Esophagus squamous epithelium (tissue), 5 donors: ENCODE measurements at places on chromosomes 4 and X.

DNA sequence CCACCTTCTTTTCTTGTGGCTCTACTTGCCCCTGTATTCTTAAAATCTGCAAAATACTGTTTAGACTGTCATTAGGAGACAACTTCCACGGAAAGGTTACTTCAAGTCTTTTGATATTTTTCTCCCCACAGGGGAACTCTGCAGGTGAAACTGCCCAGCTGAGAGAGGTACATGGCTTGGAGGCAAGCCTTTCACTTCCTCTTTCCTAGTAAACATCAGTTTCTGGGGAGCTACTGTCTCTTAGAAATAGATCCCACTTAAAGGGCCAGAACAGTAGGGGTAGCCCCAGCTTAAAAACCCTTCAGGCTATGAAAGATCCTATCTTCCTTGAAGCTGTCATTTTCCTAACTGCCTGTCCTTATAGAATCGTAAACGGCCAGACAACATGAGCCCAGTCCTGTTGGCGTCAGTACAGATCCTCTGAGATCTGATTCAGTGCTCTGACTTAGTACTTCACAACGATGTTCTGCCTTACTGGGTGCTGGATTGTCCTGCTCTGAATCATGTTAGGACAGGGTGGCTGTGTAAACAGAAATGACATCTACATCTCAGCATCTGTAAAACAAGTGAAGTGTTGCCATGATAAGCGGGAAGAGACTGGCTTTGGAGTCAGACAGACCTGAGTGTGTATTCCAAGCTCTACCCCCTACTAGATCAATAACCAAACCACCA is 102.1 kb downstream of the ITIH6 start:
- no peak for DNase-seq

DNA sequence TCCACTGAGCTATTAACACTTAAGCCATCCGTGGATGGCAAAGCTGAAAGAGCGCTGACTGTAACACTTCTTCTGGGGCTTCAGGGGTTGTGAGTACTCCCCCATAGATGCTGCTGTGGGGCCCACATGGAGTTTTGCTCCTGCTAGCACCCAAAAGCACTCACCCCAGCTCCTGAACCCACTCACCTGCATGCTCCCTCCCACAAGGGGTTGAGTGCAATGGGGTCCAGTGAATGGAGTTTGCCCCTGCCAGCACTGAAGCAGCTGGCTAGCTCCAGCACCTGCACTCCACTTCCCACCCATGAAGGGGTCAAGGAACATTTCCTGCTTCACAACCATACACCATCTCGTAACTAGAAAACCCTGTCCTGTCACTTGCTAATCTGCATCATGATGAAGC is 78.9 kb downstream of the IL21 start:
- no peak for DNase-seq

GRCh38 chr4:98283219-98284189 is 22.3 kb downstream of the RAP1GDS1 start:
- DNase-seq: no peak

DNA sequence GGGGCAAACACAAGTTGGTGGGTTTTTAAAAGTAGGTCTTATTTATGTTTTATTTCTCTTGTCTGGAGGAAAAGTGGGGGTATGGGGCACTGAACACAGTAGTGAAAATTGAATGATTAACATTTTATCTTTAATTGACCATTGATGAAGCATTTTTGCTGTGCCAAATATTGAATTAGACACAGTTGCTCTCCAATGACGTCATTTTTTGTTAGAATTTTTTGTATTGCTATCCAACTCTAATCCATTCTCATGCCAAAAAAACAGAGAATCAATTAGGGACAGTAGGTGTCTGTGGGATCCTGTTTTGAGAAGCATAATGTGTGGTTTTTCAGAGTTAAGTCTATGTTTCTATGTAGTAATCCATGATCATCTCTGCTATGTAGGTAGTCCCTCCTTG is 1032.8 kb downstream of the STPG2 start:
- DNase-seq: no peak

DNA sequence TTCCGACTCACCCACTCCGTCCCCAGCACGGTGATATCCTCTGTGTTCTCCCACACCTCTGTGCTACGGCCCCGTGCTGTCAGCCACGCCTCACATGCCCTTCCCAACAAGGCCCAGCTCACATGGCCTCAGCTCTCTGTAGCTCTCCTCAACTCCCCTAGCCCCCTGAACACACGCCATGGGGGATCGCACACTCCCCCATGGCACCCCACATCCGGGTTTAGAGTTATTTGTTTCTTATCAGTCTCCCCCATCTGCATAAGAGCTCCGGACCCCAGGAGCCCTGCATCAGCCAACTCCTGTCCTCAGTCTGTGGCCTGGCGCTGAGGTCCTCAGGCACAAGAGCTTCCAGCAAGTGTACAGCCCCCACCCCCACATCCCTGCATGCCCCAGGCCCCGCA is 7.0 kb downstream of the C4orf50 start:
- DNase-seq: no peak

- no peak for DNase-seq
Observed at GRCh38 chrX:23603501-23603900, 63.8 kb upstream of the PRDX4 start.

DNA sequence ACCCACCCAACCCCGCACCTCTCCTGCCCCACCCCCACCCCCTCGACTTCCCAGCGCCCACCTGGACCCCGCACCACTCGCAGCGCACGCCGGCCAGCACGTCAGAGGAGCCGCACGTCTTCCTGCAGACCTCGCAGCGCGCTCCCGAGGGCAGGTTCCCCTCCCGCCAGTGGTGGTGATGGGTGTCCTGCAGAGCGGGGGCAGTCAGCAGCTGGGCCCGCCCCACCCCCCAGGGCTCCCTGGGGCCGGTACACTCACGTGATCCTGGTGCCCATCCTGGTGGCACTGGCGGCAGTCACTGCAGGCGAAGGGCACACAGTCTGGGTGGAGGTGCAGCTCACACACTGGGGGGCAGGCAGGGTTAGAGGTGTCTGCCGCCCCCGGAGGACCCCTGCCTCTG is 5.1 kb downstream of the DGKQ start:
- no peak for DNase-seq

GRCh38 chr4:156138781-156139280 is 185.2 kb upstream of the CTSO start:
- DNase-seq: no peak

DNA sequence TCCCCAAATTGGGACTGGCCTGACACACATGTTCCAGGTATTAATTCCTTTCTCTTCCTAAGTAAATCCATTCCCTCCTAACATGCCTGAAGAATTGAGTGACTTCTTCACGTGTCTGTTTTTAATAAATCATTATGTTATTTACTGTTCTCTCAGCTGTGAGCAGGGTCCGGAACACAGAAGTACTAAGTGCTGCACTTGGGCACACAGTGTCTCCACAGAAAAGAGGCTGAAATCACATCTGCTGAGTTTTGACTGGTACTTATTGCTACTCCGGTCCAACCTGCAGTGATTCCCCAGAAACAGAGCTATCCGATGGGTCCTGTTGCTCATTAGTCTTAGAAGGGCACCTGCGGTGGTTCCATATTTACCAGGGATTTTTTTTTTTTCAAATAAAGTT is 202.6 kb downstream of the RBM46 start:
- DNase-seq: no peak

DNA sequence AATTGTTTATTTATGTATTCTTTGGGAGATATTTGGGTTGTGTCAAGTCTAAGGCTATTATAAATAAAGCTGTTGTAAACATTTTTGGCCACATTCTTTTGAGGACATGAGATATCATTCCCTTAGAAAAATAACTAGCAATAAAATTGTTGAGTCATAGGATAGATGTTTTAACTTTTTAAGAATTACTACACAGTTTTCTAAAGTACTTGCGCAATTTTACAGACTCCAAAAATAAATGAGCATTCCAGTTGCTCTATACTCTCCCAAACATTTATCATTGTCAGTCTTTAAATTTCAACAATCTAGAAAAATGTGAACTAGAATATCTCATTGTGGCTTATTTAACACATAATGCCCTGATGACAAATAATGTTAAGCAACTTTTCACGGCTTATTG is 189.1 kb upstream of the ADGRL3 start:
- no peak for DNase-seq

DNA sequence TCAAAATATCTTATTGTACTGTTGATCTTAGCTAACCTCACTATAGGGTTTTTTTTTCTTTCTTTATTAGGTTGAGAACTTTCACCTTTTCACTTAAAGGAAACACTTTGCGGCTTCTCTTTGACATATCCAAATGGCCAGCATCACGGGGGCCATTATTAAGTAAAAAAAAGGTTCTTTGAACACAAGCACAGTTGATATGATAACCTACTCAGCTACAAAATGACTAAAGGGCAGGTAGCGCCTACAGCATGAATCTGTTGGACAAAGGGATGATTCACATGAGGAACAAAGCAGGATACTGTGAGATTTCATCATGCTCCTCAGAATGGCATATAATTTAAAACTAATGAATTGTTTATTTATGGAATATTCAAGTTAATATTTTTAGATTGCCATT is 119.6 kb downstream of the CCSER1 start:
- DNase-seq: no peak

- no peak for DNase-seq
Observed at GRCh38 chr4:30525662-30526315, 194.4 kb upstream of the PCDH7 start.

DNA sequence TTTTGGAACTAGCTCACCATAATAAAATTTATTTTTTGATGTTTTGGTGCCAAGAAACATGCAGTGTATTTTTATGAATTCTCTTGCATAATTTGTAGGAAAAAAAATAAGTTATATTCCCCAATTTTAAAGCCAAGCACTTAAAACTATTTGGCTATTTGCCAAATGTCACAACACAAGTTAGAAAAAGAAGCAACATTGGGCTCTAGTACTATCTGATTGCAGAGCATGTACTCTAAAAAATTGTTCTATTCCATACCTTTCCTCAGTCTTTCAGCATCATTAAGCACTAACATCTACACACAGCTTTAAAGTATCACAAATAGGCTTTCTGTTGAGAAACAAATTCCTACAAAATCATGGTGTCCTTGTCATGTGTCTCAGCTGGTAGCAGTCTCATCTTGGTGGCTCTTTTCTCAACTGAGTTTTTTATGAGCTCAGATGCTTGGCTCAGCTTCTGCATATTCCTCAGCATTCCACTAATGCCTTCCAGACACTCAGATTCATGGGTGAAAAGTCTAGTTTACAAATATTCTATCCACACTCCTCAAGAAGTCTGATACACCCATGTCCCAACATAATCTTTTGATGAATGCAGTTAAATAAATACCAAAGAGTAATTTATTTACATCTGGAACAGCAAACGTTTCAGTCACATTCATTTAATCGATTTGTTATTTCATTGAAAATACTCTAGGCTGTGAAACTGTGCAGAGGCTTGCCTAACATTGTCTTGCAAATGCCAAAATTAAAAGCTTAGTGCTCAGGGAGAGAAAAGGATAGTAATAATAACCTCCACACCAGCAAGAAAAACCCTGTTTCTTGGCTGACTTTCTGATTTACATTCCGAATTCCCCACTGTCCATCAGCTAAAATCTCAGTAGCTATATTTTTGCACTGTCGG is 2209.9 kb downstream of the PCDH7 start:
- no peak for DNase-seq

- DNase-seq: no peak
Observed at GRCh38 chr4:8739820-8740665, 131.6 kb downstream of the HMX1 start.

- no peak for DNase-seq
Observed at GRCh38 chrX:115098897-115099296, 81.5 kb upstream of the IL13RA2 start.

DNA sequence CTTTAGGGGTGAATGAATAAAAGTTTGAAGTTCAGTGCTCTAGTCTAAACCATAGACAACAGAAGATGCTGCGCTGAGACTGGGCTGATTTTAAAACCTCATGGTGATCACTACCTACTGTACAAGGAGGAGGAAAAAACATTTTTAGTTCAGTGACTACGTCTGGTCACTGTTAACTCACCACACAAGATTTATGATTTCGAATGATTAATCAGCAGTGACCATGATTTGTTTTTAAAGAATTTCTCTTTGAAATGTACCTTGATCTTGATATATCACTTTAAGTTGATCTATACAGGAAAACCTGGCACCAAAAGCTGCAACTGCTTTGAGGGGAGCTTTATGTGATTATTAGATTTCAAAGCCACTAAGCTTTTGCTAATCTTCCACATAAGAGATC is 286.3 kb downstream of the PDGFC start:
- DNase-seq: no peak

DNA sequence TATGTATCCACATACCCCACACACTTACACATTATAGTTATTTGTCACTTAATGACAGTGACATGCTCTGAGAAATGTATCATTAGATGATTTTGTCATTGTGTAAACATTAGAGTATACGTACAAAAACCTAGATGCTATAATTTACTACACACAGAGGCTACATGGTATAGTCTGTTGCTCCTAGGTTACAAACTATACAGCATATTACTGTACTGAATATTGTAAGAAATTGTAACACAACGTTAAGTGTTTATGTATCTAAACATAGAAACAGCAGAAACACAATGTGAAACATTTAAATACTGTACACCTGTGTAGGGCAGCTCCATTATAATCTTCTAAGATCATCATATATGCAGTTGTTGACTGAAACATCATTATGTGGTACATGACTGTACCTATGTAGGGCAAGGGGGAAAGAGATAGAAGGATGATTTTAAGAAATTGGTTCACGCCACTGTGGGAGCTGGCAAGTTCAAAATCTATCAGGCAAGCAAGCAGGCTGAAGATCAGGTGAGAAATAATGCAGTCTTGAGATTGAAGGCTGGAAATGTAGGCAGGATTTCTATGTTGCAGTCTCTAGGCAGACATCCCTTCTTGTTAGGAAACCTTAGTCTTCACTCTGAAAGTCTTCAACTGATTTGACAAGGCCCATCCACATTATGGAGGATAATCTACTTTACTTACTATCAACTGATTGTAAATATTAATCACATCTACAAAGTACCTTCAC is 78.0 kb upstream of the CPEB2 start:
- DNase-seq: no peak

DNA sequence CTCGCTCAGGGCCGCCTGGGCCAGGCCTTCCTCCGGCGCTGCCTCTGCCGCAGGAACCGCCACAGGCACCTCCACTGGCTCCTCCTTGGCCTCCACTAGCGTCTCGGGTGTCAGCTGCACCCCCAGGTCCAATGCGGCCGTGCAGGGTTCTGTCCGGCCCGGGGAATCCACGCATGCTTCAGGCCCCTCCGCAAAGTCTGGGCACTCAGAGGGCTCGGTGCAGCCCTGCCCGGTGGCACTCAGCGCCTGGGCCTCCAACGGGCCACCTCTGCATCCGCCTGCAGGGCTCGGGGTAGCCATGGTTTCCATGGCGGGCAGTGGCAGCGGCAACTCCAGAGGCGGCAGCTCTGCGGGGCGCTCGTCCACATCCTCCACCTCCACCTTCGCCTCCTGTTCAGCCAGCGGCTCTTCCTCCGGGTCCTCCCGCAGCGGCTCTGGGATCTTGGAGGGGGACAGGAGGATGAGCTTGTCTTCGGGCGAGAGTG is 74.9 kb upstream of the UCP1 start:
- DNase-seq: no peak

DNA sequence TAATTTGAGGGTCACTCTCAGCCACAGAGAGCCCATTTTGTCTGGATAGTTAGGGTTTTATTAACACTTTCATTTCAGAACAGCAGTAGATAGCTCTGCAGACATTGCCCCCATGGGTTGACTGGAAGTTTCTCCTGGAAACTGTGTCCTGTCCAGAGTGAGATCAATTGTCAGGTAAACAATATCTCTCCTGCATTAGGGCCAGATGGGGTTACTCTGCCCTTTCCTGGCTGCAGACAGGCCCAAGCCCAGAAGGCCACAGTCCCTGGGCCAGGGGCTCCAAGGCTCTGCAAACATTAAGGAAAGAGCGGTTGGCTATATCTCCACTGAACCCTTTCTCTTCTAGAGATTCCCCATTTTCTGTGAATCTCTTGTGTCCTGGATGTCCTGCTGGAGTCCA is 436.8 kb upstream of the PRKX start:
- DNase-seq: no peak
